Muscle of arm (tissue), 14 donors: ENCODE measurements at places on chromosomes 5 and 9.

GRCh38 chr9:127567035-127567729, 44.9 kb upstream of the STXBP1 start:
- DNase-seq: no peak

DNA sequence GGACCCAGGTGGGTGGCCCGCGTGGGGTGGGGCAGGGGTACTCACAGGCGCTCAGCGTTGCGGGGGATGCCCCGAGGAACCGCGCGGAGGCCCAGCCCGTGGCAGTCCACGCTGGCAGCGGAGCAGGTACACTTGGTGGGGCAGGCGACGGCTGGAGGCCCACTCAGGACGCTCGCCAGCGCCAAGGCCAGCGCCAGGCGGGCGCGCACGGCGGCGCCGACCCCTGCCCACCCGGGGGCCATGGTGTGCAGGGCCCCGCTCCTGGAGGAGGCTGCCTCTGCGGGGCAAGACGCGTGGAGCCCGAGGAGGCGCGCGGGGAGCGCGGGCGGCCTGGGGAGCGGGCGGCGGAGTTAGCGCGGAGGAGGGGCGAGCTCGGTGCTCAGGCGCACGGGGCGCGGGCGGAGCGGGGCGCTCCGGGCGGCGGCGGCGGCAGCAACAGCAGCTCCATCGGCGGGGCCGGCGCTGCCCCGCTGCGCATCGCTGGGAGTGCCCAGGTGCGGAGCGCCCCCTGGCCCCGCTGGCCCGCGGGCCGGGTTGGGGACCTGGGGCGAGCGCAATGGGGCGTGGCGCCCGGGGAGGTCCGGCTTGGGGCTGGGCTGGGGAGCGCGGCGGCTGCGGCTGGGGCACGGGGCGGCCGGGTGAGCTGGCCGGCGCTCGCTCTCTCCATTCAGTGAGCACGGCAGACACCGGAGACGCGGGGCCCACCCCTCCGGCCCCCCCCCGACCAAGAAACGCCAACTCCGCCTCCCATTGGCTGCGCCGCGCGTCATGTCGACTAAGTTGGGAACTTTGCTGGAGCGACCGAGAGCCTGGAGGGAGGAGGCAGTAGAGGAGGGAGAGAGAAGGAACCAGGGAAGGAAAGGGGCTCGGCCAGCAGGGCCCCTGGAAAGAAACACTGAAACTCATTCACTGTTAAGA, at the start of gene SLIT3:
Gene SLIT3, minus strand, starts transcription at position 672 of the 918 bp plus-strand sequence. Its CDS starts 430 bp downstream, at position 242.
- DNase-seq: peak; percentile 81

DNA sequence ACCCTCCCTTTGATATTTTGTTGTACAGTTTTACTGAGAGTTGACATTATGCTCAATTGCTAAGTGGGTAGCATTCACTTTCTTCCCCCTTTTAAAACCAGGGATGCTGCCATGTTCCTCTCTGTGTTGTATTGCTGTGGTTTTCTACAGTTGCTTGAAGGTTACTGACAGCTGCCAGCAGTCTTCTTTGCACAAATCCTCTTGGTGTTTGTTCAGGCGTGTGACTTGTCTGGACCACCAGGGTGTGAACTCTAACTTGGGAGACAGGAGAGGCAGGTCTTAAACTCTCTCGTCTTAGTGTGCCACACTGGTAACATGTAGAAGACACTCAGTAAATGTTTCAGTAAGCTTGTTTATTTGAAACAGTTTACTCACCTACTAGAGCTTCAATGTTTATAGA, 25.1 kb downstream of the SLC44A1 start:
- DNase-seq: no peak

DNA sequence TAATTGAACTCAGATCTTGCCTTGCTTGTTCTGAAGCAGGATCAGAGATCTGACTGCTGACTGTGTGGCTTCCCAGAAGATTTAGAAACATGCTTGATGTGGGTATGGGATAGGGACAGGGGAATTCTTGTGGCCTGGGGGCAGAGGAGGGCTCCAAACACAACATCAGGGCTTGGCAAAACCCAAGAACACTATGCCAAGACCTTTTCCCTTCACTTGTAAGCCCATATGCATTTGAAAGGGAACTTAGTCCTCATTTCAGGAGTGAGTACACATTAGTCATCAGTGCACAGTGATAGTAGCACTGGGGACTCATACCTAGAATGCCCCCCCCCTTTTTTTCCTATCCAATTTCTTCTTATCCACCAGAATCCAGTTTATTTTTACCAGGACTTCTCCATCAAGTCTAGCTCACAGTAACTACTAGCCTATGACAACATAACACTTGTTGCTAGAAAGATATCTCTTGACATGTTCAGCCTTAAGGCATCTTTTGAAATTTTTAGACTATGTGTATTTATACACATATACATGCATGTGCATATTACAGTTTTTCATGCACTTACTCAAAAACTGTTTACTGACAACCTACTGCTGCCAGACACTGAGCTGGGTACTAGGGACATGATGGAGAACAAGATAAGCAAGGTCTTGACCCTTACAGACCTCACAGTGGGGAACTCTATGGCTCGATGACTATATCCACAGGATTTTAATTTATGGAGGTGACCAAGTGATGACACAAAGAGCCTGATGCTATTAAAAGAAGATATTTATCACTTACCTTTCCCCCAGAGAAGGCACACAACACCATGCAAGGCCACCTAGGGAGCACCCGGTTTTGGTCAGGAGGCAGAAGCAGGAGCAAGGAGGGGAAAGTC, 158.3 kb upstream of the MAP3K1 start:
- no peak for DNase-seq

GRCh38 chr9:23682352-23682751, 143.7 kb downstream of the ELAVL2 start:
- no peak for DNase-seq

DNA sequence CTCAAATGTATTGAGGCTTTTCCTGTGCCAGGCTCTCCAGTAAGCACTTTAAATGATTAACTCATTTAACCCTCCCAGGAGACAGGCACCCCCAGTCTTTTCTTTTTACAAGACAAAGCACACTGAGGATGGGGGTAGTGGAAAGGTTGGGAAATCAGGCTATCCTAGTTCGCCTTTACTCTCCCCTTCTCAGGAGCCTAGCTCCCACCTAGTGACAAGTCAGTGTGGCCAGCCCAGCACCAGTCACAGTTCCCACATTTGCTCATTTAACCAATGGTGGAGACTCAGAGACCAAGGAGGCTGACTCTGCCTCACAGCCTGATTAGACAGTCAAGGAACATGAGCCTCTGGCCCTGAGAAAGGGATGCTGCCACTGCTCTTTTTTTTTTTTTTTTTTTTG, 3.5 kb downstream of the ALDH7A1 start:
- DNase-seq: no peak

DNA sequence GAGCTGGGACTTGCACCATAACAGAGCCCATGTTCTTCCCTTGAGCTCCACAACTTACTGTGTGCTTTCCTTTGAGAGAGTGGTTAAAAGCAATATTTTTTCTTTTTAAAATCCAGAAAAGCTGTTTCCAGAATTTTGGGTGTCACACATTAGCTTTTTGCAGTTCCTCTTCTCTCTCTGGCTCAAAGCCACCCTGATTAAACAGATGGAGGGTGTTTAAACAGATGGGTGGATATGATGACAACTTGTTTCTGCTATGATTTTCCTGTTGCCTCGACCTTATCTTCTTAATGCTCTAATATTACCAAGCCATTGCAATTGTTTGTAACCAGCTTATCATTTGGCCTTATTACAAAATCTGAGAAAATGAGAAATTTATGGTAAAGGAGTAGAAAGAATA, 22.9 kb upstream of the CFAP95 start:
- no peak for DNase-seq

GRCh38 chr9:129547063-129547462, 73.8 kb downstream of the C9orf50 start:
- no peak for DNase-seq

GRCh38 chr9:33751536-33752129, 43.7 kb upstream of the PRSS3 start:
- no peak for DNase-seq

DNA sequence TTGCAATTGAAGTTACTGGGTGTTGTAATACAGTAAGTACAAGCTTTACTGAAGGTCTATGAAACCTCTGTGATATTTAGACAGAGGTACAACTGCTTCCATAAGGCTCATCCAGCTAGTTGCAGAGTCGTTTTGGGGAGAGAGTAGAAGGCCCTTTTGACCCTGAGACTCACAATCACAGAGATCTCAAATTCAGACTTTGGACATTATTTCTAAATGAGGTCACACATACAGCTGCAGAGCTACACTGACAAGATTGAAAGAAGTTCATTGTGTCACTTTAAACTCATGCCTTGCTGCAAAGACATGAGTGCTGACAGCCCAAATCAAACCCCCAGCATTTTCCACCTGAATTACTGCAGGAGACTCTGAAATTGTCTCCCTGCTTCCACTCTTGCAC, 205.9 kb upstream of the TMEM161B start:
- DNase-seq: no peak

- no peak for DNase-seq
Measured at GRCh38 chr9:1273859-1274258, 223.7 kb downstream of the DMRT2 start.

DNA sequence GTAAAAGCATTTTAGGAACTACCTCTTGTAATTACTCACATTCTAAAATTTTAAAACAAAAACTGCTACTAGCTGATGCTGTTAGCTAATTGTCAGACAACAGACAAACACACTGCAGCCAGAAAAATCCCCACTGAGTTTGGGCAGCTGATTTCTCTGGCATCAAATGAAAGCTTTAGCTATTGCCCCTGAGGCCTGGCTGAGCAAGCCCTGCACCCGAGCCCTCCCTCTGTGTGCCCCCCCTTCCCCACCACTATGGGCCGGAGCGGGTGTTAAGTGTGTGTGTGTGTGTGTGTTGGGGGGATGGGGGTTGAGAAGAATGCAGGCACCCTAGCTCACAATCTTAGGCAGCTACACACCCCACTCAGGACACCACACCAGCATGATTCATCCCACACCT, 2.4 kb downstream of the NEUROG1 start:
- DNase-seq: no peak

- DNase-seq: no peak
Measured at GRCh38 chr9:127966416-127967150, 14.2 kb downstream of the EEIG1 start.

DNA sequence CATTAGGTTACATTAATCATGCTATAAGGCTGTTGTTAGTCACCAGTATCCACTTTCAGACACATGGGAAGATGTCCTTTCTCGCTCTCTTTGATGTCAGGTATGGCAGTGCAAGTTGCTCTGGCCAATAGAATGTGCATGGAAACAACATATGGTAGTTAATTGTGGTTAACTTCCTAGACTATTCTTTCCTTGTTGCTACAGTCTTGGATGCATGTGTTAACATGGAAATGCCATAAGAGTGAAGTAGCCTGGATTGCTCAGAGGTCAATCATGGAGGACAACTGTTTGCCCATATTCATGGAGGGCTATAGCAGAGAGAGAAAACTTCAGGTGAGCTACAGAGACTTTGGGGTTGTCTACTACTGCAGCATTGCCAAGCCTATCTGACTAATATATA, 245.8 kb upstream of the GAS1 start:
- no peak for DNase-seq

DNA sequence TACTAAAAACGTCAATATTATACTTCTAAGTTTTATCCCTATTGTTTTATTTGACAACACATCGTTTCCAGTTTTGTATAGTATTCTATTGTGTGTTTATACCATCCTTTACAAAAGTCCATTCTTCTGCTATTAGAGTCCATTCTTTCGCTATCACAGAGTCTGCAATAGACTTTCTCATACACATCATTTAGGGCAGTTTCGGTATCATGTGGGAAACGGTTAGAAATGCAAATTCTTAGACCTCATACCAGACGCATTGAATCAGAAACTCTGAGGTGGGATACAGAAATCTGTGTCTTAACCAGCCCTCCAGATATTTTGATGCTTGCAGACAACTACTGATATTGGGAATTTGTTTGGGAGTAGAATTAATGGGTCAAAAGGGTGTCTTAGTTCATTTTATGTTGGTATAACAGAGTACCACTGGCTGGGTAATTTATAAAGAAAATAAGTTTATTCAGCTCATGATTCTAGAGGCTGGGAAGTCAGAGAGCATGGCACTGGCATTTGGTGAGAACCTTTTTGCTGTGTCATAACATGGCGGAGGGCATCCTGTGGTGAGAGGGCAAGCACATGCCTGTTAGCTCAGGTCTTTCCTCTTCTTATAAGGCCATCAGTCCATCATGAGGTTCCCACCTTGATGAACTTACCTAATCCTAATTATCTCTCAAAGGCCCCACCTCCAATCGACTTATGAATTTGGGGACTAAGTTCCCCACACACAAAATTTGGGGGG, 21.1 kb downstream of the CARTPT start:
- no peak for DNase-seq

GRCh38 chr9:89367726-89368437, 49.6 kb downstream of the SECISBP2 start:
- DNase-seq: no peak

DNA sequence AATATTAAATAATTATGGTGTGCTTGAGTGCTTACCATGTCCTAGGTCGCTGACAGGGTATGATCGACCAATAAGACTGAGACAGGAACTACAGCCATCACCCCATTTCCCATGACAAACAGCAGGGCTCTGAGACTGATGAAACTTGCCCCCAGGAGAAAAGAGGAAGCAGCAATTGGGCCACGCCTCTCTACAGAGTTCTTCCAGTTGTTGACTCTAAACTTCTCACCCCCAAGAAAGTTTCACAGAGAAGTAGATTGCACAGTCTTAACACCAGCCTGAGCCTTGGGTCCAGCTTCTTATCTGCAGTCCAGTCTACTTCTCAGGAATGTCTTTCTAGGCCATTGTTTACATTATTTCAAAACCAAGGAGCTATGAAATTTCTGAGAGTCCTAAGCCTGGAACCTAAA, 182.2 kb upstream of the ANKRD55 start:
- DNase-seq: no peak

DNA sequence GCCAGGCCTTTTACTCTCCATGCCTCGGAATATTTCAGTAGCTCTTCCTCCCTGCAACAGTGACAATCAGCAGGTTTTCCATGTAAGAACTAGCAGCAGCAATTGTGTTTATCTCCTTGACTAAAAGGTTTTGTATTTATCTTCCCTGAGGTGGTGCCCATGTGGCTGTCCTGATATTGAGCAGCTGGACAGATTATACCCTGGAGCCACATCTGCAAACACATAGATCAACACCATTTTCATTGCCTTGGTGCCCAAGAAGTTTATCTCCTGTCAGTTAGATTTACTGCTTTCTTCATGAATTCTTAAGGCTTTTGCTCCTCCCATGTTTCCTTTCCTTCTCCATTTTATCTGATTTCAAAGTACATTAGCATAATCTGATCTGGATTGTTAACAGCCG, 378.4 kb downstream of the SPATA31D1 start:
- no peak for DNase-seq

- no peak for DNase-seq
Measured at GRCh38 chr9:98612061-98612752, 96.5 kb downstream of the GABBR2 start.

- DNase-seq: no peak
Measured at GRCh38 chr5:107941036-107941435, 270.3 kb upstream of the EFNA5 start.

- no peak for DNase-seq
Measured at GRCh38 chr5:14779975-14780374, 91.6 kb downstream of the ANKH start.

- DNase-seq: no peak
Measured at GRCh38 chr5:164593982-164594381, 1088.6 kb downstream of the MAT2B start.
